Vagina (tissue), 2 donors: ENCODE measurements at places on chromosomes 16 and 17. TPM values are rescaled to one million over a fixed set of nuclear protein-coding genes. Genes with fewer than 3 reads are reported as not detected.

AOC3 gene
- 31.7 TPM for total RNA-seq

CNTD1 gene
- total RNA-seq: not detected

CLEC3A gene
- total RNA-seq: not detected

FAM234A gene
- 23.3 TPM for total RNA-seq
